ENCODE measurements at places on chromosomes 2 and 18.

DNA sequence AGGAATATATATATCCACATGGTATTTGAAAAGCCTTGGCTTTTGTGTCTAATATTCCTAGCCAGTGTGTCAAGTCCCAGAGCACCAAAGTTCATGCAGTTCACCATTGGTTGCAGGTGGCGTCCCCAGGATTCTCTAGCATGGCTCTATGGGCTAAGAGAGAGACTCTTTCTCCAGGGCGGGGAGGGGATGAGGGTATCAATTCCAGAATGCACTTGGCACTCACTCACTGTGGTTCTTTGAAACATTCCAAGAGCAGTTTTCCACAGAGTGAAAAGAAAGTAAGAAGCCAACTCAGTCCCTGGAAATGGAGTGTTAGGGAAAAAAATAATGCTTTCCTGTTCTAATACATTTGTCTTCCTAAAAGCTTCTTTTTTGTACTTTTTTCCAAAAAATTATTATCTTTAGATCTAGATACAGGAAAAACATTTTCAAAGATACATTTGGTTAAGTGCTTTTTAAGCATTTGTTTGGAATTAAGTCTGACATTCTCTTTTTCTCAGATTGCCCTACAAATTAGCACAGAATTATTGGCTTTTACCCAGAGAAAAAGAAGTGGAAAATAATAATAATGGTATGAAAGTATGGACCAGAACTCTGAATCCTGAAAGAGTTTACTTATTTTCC is 239.9 kb downstream of the PAX3 start:
- DNase-seq = no peak

DNA sequence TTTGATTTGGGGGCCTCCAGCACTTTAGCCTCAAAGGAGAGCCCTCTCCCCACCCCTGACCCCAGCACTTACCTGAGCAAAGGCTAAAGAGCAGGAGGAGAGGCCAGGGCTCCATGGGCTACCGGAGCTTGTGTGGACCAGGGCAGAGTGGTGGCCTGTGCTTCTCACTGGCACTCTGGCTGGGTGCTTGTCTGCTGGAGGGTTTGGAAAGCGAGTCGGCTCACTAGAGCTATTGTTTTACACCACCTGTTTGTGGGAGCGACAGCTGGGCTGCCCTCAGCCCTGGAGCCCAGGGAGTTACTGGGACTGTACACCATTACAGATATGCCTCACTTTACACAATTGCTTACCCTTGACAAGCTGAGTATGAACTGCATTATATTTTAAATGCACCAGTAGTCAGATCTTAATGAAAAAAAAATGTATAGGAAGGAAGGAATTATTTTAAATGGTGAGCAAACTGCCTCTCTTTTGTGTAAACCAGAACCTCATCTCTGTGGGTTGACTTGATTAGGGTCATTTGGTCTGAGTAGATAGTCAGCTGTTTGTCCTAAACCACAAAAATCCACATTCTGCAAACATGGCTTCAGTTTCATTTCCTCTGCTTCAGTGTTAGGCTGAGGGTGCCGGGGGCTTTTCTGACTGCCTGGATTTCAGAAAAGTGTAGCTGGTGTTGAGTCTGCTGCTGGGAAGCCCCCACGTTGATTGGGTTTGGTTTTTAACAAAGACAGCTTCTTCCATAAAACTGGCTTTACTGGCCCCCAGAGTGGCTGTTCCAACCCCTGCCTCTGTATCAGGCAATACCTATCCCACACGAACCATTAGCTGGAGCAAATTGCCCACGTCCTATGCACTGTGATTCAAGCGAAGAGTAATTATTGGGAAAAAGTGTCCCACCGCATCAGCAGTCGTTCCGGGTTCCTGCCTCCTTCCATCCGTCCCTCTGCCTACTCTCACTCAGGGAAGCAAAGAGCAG is at the start of gene CHRNA1:
Gene CHRNA1, minus strand, starts transcription at position 193 of the 976 bp plus-strand sequence. Its CDS starts 78 bp downstream, at position 115.
- no peak for DNase-seq

- DNase-seq = no peak
Measured at GRCh38 chr2:17803497-17803896, 12.8 kb upstream of the MSGN1 start.

DNA sequence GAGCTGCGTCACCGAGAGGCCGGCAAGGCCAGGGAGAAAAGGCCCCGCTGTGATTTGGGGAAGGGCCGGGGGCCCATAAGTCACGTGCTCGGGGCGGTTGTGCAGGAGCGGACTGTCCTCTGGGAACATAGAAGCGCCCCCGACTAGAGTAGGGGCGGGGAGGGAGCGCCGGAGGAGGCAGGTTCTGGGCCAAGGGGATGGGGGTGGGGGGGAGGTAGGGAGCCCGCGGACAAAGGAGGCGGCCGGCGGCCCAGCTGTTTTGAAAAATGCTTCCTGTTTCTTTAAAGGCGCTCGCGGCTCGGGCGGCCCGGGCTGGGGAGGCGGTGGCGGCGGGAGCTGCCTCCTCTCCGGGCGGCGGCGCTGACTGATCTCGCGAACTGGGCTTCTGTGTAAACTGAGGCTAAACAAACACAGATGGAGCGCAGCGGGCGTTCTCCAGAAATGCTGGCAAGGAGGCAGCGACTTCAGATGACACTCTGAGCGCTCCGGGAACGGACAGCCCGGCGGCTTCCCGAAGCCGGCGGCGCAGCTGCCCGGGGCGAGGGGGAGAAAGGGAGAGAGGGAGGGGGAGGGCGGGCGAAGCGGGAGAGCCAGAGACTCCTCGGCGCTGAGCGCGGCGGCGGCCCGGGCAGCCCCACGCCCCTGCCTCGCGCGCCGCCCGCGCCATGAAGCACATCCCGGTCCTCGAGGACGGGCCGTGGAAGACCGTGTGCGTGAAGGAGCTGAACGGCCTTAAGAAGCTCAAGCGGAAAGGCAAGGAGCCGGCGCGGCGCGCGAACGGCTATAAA is at the start of gene ATOH8:
Gene ATOH8, plus strand, starts transcription at position 467 of the 788 bp plus-strand sequence. Its CDS starts 199 bp downstream, at position 666.
- DNase-seq = peak; percentile 21

- DNase-seq = no peak
Measured at GRCh38 chr2:206098471-206098870, 12.5 kb upstream of the INO80D start.

GRCh38 chr2:215019521-215020145 is 118.8 kb downstream of the ABCA12 start:
- no peak for DNase-seq

GRCh38 chr2:172047566-172048507 is 37.5 kb upstream of the DLX1 start:
- DNase-seq = no peak

GRCh38 chr2:30512243-30512886 is 65.3 kb downstream of the LCLAT1 start:
- DNase-seq = no peak

- DNase-seq = no peak
Measured at GRCh38 chr2:11832531-11832930, 86.1 kb downstream of the LPIN1 start.

- DNase-seq = no peak
Measured at GRCh38 chr18:49137093-49137492, 186.3 kb upstream of the SMAD7 start.

DNA sequence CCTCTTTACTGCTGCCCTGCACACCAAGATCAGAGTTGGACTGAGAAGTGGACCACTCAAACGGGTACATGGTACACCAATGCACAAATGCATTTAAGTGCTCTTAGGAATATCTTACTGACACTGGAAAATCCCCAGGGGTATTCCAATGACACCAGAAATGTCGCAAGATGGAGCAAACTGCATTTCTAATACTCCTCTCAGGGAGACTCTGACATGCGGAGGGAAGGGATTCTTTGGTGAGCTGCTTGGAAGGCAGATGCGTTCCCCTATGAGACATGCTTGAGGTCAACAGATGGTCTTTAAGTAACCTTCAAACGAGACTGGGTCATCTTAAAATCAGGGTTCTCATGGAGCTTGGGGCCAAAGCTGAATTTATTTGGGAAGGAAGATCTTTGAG is 521.8 kb upstream of the TCF4 start:
- DNase-seq = no peak

DNA sequence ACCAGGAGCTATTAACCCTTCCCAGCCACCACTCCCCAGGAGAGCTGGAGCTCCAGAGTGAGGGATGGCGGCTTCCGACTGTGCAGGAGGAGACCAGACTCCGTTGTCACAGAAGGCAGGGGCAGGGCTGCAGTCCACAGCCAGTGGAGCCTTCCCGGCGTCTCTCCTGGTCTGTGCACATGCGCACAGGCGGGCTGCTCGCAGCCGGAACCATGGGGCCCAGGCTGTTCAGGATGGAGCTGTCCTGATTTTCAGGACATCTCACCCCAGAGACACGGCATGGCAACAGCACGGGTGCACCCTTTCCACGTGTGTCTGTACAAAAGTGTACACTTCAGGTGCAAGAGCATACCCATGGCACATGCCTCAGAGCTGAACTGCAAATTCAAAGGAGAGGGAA is 28.9 kb downstream of the EIPR1 start:
- DNase-seq = no peak

- no peak for DNase-seq
Measured at GRCh38 chr2:144350151-144350802, 169.6 kb downstream of the ZEB2 start.

GRCh38 chr18:13909141-13909940 is 6.0 kb downstream of the MC2R start:
- no peak for DNase-seq

DNA sequence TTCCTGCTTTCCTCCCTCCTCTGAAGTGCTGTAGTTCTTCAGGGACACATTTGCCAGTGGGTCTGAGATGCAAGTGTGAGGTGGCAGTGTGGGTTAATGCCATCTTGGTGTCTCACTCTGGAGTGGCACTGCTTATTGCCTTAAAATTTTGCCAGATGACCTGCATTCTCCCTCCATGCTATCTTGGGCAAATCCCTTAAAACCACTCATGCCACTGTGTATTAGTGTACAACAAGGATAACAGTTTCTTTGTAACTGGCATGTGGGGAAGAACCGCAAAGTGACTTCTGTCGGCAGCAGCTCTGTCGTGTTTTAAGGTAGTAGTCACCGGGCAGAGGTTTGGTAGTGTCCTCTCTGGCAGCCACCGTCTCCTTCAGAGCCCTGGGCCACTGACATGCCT is 124.2 kb downstream of the NEDD4L start:
- DNase-seq = no peak

GRCh38 chr18:12455496-12455895 is 47.8 kb downstream of the PRELID3A start:
- no peak for DNase-seq
